ENCODE measurements at places on chromosomes 6 and 20.

GRCh38 chr6:17197607-17198006 is 83.6 kb upstream of the RBM24 start:
- no peak for DNase-seq

DNA sequence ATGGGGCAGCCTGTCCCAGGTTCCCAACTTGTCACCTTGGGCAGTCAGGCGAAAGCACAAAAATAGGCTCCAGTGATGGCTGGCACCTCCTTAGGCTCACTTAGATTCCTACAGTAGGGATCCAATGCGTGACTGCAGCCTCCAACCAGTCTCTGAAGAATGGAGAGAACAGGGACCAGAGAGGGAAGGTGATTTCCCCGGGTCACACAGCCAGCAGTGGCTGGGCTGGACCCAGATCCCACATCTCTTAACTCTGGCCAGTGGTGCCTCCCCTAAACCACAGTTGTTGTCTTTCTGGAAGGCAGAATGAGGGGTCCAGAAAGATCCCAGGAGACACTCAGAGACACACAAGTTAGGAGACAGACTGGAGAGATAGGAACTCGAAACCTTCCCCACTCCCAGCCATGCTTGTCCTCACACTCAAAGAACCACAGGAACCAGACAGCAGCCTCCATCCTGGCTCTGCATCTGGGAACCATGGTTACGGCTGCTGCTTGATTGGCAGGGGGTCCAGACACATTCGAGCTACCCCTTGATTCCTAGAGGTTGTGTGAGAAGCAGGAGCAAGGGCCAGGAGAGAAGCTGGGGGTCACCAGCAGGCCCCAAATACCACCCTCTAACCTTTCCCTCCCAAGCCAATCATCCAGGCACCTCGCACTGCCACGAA is 33.1 kb upstream of the SIRPA start:
- no peak for DNase-seq

GRCh38 chr20:63483834-63484233 is 11.4 kb upstream of the KCNQ2 start:
- peak; percentile 40 for DNase-seq

- DNase-seq: no peak
Observed at GRCh38 chr6:107731422-107732319, 92.4 kb downstream of the SCML4 start.

DNA sequence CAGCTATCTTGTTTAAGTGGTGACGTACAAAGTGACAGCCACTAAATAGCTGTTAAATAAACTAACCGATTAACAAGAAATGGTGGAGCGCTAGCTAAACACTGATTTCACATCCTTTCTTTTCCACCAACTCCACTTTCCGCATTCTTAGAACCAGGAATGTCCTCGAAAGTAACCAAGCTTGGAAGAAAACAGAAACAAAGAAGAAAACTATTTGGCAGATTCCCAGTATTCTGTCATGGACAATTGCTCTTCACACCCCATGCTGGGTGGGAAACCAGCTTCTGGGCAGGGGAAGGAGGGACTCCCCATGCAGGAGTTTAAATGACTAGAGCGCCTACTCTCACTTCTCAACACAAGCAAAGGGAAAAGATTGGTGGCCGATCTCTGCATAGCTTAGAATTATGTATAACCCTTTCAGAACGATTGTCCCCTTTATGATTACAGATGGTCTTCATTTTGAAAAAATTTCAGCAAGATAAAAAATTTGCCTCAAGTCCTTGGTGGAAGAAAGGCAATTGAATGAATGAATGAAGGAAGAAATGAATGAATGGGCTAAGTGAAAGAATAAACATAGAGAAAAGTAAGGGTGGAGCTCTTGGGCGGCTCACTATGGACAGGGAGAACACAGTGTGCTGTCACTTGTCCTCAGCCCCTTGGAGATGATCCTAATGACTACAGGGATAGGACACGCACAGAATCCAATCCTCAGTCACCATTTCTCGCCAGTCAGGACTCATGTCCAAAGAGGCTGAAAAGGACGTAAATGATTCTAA is 148.7 kb upstream of the NEDD9 start:
- no peak for DNase-seq

GRCh38 chr6:21461844-21462518 is 131.6 kb upstream of the SOX4 start:
- DNase-seq: no peak

DNA sequence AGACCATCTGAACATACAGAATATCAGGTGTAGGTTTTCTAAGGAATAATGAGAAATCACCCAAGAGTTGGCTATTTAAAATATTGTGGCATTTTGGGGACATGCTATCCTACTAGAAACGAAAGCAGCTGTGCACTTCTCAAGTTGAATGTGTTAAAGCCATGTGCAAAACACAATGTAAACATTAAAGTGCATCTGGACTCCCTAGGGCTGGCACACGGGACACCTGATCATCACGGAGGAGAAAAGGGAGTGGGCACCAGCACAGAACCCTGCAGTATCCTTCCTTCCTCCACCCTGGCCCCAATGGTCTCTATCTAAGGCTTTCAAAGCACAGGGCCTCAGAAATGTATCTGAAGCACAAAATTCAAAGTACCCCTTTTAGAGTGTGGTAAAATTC is 94.3 kb downstream of the INSM1 start:
- no peak for DNase-seq

DNA sequence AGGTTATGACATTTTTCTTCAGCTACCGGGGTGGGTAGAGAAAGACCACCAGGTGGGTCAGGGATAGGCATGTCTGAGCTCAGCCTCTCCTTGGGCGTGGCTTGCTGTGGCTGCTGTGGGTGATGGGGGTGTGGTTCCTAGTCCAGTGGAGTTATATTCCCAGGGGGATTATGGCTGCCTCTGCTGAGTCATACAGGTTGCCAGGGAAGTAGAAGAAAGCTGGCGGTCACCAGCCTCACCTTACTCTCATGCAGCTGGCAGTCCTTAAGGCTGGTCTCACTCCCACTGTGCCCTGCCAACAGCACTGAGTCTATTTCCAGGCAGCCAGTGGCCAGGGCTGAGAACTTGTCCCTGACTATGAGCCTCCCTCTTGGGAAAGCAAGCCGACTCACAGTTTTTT is 130.0 kb downstream of the SCP2D1 start:
- DNase-seq: no peak

DNA sequence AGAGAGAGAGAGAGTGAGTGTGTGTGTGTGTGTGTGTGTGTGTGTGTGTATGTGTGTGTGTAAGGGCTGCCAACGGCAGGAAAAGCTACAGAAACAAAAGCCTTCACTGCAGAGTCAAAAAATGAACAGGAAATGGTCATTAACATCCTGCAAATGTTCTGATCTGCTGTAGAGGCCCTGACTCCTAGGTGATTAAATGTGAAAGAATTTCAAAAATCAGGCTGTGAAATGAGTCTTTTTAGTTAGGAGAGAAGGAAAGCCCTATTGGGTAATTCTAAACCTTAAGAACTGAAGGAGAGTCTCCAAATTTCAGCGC is 166.5 kb upstream of the MYLIP start:
- no peak for DNase-seq

DNA sequence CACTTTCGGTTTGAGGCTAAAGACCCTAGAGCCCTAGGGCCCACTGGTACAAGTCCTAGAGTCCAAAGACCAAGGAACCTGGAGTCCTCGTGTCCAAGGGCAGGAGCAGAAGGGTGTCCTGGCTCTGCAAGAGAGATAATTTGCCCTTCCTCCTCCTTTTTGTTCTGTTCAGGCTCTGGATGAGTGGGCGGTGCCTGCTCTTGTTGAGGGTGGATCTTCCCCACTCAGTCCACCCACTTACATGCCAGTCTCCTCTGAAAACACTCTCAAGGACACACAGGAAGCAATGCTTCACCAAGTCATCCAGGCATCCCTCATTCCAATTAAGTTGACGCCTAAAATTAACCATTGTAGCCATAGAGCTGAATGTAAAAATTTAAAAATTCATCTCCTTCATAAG is 102.1 kb downstream of the UST start:
- no peak for DNase-seq

- no peak for DNase-seq
Observed at GRCh38 chr6:108839083-108839642, 9.1 kb upstream of the ARMC2 start.

DNA sequence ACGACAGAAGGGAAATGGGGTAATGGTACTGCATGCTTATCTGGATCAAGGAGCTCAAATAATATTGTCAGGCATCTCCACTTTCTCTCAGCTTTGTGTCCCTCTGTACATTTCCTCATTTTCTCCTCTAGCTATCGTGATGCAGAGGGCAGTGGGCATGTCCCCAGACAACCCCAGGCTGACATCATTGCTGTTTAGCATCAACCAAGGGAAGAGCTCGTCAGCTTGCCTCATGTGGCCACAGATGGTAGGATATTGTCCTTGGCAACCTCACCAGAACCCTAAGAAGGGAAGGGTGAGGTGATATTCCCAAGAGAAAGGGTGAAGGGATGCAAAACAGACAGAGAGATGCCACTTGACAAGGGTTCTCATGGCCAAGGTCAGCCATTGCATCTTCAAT is 58.3 kb downstream of the MAFB start:
- DNase-seq: no peak

GRCh38 chr6:16947375-16948015 is 154.4 kb upstream of the STMND1 start:
- peak; percentile 19 for DNase-seq

DNA sequence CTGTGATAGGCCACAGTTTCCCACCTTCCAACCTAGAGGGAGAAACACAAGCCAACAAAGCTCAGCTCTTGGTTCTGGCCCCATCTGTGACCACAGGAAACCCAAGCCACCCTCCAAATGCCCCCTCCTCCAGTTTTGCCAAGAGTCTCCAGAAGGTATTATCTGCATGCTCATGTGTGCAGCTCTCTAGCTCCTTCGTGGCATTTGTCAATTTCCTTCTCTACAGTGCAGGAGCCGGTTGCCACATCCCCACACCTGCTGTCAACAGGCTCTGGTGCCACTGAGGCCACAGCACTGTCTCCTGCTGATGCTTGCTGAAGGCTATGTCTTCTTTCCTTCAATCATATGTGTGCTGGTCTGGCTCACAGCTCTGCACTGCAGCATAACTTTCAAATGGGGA is 177.2 kb downstream of the CLIC5 start:
- DNase-seq: no peak

GRCh38 chr6:46281110-46281509 is 110.3 kb upstream of the ENPP5 start:
- DNase-seq: no peak

DNA sequence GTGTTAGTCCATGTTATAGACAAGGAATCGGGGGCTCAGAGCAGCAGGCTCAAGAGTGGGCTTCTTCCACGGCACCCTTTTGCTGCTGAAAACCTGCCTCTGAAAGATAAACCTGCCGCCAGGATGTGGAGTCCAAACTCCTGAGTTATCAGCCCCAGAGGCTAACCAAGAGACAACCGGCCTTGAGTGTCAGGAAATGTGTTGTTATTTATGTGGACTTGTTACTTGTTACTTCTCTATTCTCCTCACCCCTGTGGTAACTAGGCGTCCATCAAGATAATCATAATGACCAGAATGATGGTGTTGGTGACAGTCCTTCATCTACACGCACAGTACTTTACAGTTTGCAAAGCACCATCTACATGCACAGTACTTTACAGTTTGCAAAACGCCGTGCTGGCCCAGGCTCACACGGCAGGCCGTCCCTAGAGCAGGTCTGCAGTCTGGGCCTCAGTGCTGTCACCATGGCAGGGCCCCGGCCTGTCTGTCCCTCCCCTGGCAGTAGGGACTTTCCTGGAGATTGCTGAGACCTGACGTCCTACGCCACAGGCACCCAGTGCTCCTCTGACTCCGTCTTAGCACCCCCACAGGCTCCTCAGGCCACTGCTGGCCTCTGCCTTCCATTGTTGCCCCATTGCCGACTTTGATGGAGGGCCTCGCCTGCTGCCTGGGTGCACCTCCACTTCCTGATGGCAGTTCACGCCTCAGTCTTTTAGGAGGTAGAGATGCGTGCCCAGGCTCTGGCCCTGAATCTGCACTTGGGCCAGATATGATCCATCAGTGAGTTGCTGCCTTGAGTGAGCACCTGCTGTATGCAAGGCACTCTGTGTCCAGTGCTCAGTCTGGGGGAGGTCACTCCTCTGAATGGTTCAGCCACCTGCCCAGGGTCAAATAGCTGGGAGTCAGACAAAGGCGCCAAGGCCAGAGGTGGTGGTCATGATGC is 9.1 kb upstream of the BPIFB4 start:
- no peak for DNase-seq

GRCh38 chr20:64131406-64131805 is 24.0 kb upstream of the NPBWR2 start:
- peak; percentile 67 for DNase-seq

GRCh38 chr20:5715071-5715841 is 34.9 kb upstream of the SHLD1 start:
- no peak for DNase-seq

DNA sequence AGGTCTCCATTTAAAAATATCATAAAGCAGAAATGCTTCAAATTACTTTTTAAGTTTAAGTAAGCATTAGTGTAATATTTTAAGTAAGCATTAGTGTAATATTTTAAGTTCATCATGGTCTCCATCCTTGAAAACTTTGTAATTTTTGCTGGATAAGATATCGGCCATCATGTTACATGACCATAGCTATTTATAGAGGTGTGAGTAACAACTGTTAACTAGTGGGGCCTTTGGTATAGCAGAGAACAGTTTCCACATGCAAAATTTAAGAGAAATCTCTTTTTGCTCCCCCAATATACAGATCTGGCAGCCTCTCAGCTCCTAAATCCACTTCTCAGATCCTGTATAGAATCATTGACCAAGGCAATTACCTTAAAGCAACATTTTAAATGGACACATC is 468 bp downstream of the TRDN start:
- no peak for DNase-seq

GRCh38 chr20:62409931-62410745 is 3.1 kb upstream of the CABLES2 start:
- DNase-seq: peak; percentile 68

DNA sequence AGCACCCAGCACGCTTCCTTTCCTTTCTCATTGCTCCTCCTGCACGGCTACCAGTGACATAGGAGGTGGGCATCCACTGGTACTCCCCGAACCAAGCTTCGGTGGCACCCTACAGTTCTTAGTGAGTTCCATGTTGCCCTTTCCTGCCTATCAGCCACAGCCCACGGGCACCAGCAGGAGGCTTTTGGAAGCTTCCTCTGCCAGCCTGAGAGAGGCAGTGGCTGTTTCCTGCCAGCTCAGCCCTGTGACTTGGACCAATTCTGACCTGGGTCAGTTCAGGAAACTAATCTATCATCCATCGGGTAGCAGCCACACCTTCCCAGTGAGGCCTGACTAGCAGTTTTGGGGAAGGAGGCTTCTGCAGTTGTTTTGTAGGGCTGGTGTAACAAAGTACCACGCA is 176.4 kb upstream of the UST start:
- no peak for DNase-seq

DNA sequence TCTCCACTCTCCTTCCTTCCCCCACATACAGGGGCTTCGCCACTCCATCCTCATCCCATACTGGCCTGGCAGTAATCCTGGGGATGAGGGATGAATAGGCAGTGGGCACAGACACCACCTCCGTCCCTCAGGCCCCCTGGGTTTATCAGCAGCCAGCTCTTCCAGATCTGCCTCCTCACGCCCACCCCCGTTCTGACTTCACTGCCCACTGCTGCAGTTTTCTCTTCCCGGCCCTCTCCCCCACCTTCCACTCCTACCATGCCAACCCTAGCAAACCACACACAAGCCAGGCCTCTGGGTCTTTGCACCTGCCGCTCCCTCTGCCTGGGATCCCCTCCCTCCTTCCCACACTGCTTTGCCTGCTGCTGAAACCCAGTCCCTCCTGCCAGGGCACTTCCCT is 22.3 kb downstream of the PNPLA1 start:
- DNase-seq: no peak
